ENCODE measurements at places on chromosomes 11 and 22.

DNA sequence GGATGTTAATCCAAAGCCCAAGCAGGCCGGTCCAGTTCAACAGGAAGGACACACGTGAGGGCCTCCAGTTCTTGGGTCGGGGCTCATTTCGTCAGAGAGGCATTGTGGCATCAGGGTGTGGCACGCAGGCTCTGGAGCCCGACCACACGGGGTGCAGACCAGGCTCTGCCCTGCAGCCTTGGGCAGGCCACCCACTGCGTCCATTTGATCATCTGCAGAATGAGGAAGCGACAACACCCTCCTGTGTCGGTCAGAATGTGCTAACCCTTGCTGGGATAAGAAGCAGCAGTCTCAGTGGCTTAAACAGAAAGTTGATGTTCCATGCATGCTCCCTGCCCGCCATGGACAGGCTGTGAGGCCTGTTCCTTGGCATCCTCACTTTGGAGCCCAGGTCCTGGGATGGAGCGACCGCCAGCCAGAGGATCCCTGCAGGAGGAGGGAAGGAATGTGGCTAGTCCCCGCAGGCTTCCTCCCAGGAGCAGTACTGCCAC lies 10.8 kb downstream of the RIBC2 start:
- no peak for DNase-seq

DNA sequence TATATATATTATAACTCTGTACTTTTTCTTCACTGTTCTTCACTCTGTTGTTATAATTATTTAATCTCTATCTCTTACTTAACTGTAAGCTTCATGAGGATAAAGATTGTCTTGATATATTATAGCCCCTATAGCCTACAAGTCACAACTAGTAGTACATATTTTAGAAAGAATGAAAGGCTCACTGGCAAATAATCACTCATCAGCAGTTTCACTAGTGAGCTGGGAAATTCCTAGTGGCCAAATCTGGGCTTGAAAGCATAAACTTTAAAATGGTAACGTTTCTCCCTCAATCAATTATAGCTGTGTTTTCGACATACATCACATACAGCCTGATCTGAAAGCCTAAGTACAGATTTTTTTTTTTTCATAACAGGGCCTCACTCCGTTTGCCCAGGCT lies 42.5 kb downstream of the CTSC start:
- DNase-seq, result no peak

- no peak for DNase-seq
Measured at GRCh38 chr11:32421992-32422391, 13.3 kb downstream of the WT1 start.

DNA sequence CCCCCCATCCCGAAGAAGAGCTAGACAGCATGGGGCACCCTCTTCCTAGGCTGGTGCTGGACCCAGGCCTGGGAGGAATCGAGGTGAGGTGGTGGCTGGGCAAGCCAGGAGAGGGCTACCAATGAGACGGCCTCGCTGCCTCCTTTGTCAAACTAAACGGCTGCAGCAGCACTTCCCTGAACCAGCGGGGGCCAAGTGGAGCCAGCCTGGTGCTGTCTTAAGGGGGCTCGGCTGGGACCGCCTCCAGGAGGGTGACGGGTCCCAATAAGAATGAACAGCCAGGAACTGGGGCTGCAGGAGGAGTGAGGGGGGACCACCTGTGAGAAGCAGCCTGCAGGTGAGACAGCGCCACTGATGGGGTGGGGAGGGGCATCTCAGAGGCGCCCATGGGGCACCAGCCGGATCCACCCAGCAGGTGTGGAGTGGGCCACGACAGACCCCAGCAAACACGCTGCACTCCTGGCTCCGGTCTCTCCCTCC lies 17.1 kb downstream of the IFT27 start:
- DNase-seq, result no peak

GRCh38 chr11:60982184-60982583 lies 10.7 kb downstream of the CD6 start:
- no peak for DNase-seq

DNA sequence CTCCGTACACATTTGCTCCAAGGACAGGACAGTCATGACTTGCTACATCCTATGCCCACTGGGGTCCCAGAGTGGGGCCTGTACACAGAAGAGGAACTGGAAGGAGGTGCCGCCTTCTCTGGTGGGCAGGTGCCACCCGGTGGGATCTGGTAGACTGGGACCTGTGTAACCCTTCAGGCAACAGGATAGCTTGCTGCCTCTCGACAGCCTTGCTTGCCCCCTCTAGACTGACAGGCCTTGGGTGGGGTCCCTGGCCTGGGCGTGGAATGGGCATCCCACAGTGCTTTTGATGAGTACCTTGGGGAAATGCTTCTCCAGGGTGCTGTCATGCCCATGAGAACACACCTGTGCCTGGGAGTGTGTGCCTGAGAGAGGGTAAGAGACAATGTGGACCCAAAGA lies 15.8 kb downstream of the SHANK3 start:
- DNase-seq, result no peak

DNA sequence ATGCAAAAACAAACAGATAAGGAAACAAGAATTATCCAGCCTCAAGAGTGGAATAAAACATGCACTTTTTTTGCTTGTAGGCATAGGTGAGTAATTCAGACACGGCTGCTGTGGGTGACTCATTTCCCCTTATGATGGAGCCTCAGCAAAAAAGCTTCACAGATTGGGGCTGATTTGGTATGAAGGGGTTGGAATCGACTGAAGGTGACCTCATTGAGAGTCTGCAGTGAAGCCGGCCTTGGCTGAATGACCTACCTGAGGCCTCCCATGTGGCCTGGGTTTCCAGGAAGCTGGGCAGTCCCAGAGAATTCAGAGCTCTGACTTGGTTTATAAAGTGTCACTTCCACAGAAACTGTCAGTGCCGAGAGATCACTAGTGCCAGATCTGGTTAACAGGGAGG lies 34.2 kb upstream of the VPREB1 start:
- peak; percentile 38 for DNase-seq

DNA sequence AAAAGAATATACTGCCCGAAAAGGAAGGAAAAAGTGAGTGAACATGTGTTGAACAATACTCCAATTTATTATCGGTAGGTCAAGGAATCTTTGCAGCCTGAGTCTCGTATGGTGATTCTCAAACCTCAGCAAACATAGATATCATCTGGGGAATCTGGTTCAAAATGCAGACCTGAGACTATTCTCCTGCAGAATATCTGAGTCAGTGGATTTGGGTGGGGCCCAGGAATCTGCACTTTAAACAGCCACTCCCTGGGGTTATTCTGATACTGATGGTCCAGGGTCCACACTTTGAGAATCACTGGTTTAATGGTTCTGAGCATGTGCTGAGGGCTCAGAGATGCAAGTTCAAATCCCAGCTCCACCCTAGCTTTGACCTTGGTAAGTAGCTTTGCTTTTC lies 53.6 kb upstream of the GRK3 start:
- DNase-seq, result no peak

DNA sequence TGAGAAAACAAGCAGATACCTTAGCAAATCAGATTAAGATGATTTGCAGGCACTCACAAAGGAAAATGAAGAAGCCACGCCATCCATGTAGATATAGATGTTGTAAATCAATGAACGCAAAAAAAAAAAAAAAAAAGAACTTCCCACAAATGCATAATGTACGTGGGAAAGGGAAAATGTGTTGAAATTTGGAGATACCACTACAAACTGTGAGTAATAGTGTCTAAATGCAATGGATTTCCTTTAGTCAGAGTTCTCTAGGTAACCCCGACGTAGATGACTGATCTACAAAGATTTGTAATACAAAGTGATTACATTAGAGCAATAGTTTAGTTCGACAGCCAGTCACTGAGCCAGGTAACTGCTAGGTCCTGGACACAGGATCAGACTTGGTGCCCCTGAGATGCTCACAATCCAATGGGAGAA lies 783 bp upstream of the ANKRD54 start:
- no peak for DNase-seq

GRCh38 chr11:15613789-15614188 lies 499.1 kb downstream of the INSC start:
- DNase-seq, result no peak

DNA sequence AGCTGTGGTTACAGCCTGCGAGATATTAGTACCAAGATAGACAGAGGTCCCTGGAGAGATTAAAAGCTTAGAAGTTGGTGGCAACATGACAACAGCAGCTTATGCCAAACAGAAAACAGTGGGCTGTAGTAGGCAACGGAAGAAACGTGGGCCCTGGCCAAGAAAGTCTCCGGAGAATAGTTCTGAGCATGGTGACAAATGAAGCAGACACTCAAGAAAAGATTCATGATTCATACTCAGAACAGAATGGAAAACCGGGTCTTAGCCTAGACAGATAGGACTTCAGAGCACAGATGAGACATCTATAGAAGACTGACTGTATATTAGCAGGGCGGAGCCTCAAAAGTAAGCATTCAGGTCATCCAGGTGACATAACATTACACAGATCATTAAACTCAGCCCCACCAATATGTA lies 727.4 kb downstream of the ETS1 start:
- DNase-seq, result no peak

- no peak for DNase-seq
Measured at GRCh38 chr11:115224551-115224950, 279.7 kb downstream of the CADM1 start.

- DNase-seq, result no peak
Measured at GRCh38 chr11:83566950-83567349, 280.8 kb upstream of the CCDC90B start.

- no peak for DNase-seq
Measured at GRCh38 chr22:31897842-31898805, 46.2 kb upstream of the YWHAH start.

GRCh38 chr11:34999453-34999852 lies 83.0 kb downstream of the PDHX start:
- DNase-seq, result no peak

DNA sequence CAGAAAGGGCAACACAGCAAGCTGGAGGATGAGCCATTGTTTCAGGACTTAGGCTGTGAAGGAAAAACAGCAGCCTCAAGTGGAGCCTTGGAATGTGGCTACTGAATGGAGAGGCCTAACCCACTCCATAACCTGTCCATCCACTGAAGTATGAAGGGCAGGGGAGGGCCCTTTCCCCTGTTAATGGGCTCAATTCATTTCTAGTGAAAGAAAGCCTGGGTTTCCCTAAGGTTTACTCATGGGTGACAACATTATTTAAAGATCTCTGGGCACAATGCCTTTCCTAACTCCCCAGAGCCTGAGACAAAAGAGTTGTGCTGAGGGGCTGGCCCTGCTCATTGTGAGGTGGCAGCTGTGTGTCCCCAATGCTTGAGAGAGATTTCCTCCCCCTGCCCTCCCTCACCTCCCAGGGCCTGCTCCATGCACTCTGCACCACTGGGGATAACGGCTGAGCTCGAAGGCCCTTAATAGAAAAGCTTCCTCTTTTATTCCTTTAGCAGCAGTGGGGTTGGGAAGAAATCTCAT lies 83.8 kb downstream of the ME3 start:
- no peak for DNase-seq

- no peak for DNase-seq
Measured at GRCh38 chr11:47912843-47913437, 64.8 kb upstream of the NUP160 start.

DNA sequence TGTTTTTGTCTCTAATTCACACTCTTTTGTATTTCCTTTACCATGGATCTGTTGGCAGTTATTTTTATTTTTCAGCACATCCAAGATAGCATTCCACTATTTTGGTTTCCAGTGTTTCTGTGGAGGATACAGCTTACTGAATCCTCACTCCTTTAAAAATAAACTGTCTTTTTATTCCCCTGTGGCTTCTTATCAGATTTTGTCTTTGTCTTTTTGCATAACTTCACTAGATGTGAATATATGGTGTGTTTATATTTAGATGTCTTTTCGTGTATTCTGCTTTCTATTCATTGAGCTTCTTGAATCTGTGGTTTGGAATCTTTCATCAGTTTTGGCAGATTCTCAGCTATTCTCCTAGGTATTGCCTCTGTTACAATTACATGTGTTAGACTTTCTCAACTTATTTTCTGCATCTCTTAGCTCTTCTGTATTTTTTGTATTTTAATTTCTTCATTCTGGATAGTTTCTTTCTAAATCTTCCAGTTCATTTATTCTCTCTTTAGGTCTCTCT lies 7.4 kb upstream of the ATXN10 start:
- DNase-seq, result no peak

GRCh38 chr11:3037040-3037944 lies 19.9 kb downstream of the CARS1 start:
- DNase-seq, result no peak

- no peak for DNase-seq
Measured at GRCh38 chr11:74257959-74258553, 53.4 kb downstream of the P4HA3 start.

DNA sequence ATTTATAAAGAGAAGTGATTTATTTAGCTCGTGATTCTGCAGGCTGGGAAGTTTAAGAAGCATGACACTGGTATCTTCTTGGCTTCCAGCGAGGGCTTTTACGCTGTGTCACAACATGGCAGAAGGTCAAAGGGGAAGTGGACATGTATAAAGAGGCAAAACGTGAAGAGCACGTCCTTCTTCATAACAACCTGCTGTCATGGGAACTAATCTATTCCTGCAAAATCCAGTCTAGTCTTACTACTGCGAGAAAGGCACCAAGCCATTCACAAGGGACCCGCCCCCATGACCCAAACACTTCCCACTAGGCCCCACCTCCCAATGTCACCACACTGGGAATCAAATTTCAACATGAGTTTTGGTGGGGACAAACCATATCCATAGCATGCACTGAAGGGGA lies 58.3 kb downstream of the AMOTL1 start:
- no peak for DNase-seq

DNA sequence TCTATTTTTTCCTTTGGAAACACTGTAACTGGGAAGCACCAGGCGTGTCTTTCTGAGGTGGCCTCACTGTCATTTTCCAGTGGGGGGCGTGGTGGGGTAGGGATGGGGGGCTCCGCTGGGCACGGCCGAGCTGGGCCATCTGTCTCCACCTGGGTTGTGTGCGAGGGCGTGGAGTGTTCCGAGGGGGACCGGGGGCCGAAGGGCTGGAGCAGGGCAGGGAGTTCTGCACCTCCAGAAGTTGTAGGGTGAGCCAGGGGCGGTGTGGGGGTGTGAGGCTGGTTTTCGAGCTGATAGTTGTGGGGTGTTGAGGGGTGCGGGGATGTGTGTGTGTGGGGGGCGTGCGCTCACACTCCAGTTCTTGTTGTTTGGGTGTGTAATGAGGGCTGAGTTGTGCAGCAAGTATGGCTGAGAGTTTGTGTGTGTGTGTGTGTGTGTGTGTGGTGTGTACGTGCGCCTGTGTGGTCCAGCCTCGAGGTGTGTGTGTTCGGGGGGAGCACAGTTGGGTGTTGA lies 10.8 kb downstream of the YPEL4 start:
- no peak for DNase-seq

GRCh38 chr22:26822313-26822712 lies 164.9 kb downstream of the MIAT start:
- no peak for DNase-seq

GRCh38 chr11:133995066-133995465 lies 38.3 kb upstream of the IGSF9B start:
- no peak for DNase-seq
